ENCODE measurements at places on chromosomes 1 and 21.

- no peaks in the 10 kb centered on the region for H3K36me3 ChIP-seq
- DNase-seq = peak; percentile 14
- H3K27me3 ChIP-seq = peaks cover 39% of the 10 kb centered on the region
- peaks cover 14% of the 10 kb centered on the region for H3K4me1 ChIP-seq
- H3K27ac ChIP-seq = no peak within 1 kb of the TSS
These were observed at the start of gene PDE9A for GRCh38 chr21:42653231-42654061. Gene PDE9A (plus strand): TSS chr21:42653621. CDS start chr21:42653815, 194 bp downstream.

GRCh38 chr1:53982034-53982762 lies 35.8 kb downstream of the LDLRAD1 start:
- H3K27ac ChIP-seq = no peak overlapping the region
- no peaks in the 10 kb centered on the region for H3K36me3 ChIP-seq
- no peak for DNase-seq
- peaks cover 16% of the 10 kb centered on the region for H3K4me1 ChIP-seq
- H3K27me3 ChIP-seq = peaks cover 7% of the 10 kb centered on the region
- H3K4me3 ChIP-seq = no peak overlapping the region

GRCh38 chr1:86335916-86336315 lies 60.2 kb downstream of the ODF2L start:
- H3K27ac ChIP-seq = no peak overlapping the region
- peaks cover 2% of the 10 kb centered on the region for H3K27me3 ChIP-seq
- H3K36me3 ChIP-seq = no peaks in the 10 kb centered on the region
- H3K4me3 ChIP-seq = no peak overlapping the region
- no peak for DNase-seq
- H3K4me1 ChIP-seq = no peaks in the 10 kb centered on the region

DNA sequence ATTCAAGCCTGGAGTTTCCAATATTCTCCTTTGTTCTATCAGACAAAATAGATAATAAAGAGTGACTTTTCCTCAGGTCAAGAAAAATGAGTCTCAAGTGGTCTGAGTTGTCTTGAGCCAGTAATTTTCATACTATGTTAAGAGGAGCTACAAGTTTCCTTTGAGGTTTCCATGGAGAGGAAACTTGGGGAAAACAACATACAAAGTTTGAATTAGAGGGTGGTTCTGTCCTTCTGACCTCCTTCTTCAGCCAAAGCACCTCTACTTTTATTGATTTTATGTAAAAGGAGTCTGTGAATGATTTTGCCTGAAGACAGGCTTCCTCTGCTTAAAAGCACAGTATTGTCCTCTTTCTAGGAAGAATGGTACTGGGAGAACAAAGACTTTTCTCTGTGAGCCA lies 497.2 kb upstream of the PKN2 start:
- peaks cover 3% of the 10 kb centered on the region for H3K4me1 ChIP-seq
- H3K27me3 ChIP-seq = no peaks in the 10 kb centered on the region
- no peak overlapping the region for H3K27ac ChIP-seq

- H3K4me1 ChIP-seq = peaks cover 5% of the 10 kb centered on the region
- H3K27ac ChIP-seq = no peak overlapping the region
- H3K27me3 ChIP-seq = peaks cover 5% of the 10 kb centered on the region
These were observed 21.7 kb upstream of the VASH2 start for GRCh38 chr1:212928323-212929291.

GRCh38 chr1:43879414-43879813 lies 54.2 kb upstream of the ARTN start:
- no peak overlapping the region for H3K27ac ChIP-seq
- DNase-seq = no peak
- H3K27me3 ChIP-seq = no peaks in the 10 kb centered on the region
- no peaks in the 10 kb centered on the region for H3K36me3 ChIP-seq

DNA sequence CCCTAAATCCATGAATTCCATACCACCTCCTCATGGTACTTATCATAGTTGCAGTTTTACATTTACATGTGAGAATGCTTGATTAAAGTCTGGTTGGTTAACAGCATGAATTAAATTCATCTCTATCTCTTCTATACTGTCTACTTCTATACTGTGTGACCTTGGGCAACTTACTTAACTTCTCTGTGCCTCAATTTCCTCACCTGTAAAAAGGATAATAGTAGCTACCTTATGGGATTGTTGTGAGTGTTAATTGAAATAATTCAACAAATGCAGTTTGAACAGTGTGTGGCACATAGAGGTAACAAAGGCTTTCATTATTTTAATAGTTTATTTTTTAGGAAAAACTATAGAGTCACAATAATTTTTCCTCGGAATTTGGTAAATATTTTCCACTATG lies 231.3 kb downstream of the RRAGC start:
- no peak for DNase-seq
- H3K4me1 ChIP-seq = no peaks in the 10 kb centered on the region
- H3K27me3 ChIP-seq = peaks cover 9% of the 10 kb centered on the region
- no peak overlapping the region for H3K4me3 ChIP-seq
- no peaks in the 10 kb centered on the region for H3K36me3 ChIP-seq

GRCh38 chr1:205434738-205435137 lies 12.9 kb upstream of the LEMD1 start:
- H3K4me1 ChIP-seq = peaks cover 8% of the 10 kb centered on the region
- no peak for DNase-seq
- H3K27ac ChIP-seq = no peak overlapping the region

DNA sequence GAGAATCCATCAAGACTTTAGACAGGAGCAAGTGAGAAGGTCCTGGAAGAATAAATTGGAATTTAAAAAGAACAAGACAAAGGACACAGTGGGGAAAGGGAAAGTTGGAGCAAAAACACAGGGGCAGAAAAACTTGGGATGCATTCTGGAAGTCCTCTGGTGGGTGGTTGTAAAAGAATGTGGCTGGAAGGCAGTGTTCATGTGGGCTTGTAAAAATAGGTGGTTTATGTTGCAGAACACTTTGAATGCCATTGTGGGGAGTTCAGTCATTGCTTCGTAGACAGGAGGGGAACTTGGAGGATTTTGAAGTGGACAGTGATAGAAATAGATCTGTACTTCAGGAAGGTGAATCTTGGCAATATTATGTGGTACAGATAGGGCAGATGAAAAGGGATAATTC lies 15.2 kb downstream of the KIF1B start:
- no peaks in the 10 kb centered on the region for H3K27me3 ChIP-seq
- H3K4me3 ChIP-seq = no peak overlapping the region
- no peaks in the 10 kb centered on the region for H3K4me1 ChIP-seq
- DNase-seq = no peak
- no peaks in the 10 kb centered on the region for H3K36me3 ChIP-seq

GRCh38 chr1:201100169-201100930 lies 11.9 kb downstream of the CACNA1S start:
- no peak for DNase-seq
- H3K27ac ChIP-seq = no peak overlapping the region
- no peak overlapping the region for H3K4me3 ChIP-seq
- peaks cover 5% of the 10 kb centered on the region for H3K27me3 ChIP-seq
- no peaks in the 10 kb centered on the region for H3K4me1 ChIP-seq

DNA sequence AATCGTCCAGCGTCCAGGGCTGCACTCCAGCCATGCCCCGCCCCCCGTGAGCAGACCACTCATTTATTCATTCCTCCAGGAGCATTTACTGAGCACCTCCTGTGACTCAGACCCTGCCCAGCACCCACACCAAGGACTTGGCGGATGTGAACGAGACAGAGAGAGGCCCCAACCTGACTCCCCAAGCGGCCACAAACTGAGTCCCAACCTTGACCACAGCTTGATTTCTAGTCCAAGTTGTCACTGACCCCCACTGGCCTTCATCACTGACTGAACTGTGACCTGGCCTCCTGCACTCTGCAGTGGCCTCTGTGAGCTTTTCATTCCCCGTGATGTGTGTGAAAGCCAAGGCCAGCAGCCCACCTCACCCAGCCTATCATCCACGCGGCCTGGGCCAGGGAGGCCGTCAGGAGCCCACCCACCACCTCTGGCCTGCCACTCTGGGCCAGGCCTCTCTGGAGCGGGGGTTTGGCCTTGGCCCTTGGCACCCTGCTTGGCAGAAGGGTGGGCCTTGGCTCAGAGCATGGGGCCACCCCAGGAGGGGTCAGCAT lies 19.3 kb upstream of the RUNX3 start:
- H3K27me3 ChIP-seq = no peaks in the 10 kb centered on the region
- peak overlapping the region; percentile 66 for H3K27ac ChIP-seq
- no peak for DNase-seq
- peaks cover 41% of the 10 kb centered on the region for H3K36me3 ChIP-seq

- peaks cover 3% of the 10 kb centered on the region for H3K27me3 ChIP-seq
- no peaks in the 10 kb centered on the region for H3K36me3 ChIP-seq
- DNase-seq = no peak
- H3K27ac ChIP-seq = no peak overlapping the region
These were observed 3.9 kb downstream of the EXTL1 start for GRCh38 chr1:26025517-26025916.

- peaks cover 71% of the 10 kb centered on the region for H3K27me3 ChIP-seq
- no peak overlapping the region for H3K27ac ChIP-seq
- no peak overlapping the region for H3K4me3 ChIP-seq
- peaks cover 14% of the 10 kb centered on the region for H3K4me1 ChIP-seq
- peaks cover 2% of the 10 kb centered on the region for H3K36me3 ChIP-seq
- DNase-seq = no peak
These were observed 2.6 kb downstream of the C1orf21 start for GRCh38 chr1:184389446-184389845.

GRCh38 chr1:109609881-109610280 lies 9.5 kb downstream of the GNAT2 start:
- no peaks in the 10 kb centered on the region for H3K36me3 ChIP-seq
- DNase-seq = no peak
- H3K4me3 ChIP-seq = no peak overlapping the region
- H3K27me3 ChIP-seq = peaks cover 2% of the 10 kb centered on the region
- H3K27ac ChIP-seq = no peak overlapping the region
- H3K4me1 ChIP-seq = no peaks in the 10 kb centered on the region

DNA sequence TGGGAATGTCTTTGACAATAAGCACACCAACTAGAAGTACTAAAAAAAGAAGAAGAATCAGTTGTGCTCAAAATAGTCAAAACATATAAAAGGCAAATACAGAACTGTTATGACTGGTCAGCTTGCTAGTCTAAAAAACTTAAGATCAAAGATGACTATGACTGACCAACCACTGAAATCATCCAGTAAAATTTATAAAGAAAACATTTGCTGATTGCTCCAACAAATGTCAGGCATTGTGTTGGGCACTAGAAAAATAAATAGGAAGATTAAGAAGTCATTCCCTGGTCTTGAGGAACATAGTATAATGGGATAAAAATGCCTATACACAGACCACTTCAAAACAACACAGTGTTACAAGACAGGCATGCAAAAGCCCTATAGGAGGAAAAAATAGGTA lies 9.3 kb upstream of the ANGPTL3 start:
- no peak overlapping the region for H3K27ac ChIP-seq
- H3K27me3 ChIP-seq = no peaks in the 10 kb centered on the region
- no peak overlapping the region for H3K4me3 ChIP-seq
- H3K4me1 ChIP-seq = peaks cover 5% of the 10 kb centered on the region
- no peak for DNase-seq
- H3K36me3 ChIP-seq = no peaks in the 10 kb centered on the region

- no peaks in the 10 kb centered on the region for H3K4me1 ChIP-seq
- no peaks in the 10 kb centered on the region for H3K27me3 ChIP-seq
- H3K4me3 ChIP-seq = no peak overlapping the region
- no peak for DNase-seq
These were observed 108.1 kb upstream of the BACE2 start for GRCh38 chr21:41059871-41060270.

GRCh38 chr1:242209063-242209462 lies 210.2 kb upstream of the MAP1LC3C start:
- no peak overlapping the region for H3K4me3 ChIP-seq
- H3K27ac ChIP-seq = no peak overlapping the region
- no peak for DNase-seq
- H3K36me3 ChIP-seq = no peaks in the 10 kb centered on the region
- H3K27me3 ChIP-seq = no peaks in the 10 kb centered on the region

DNA sequence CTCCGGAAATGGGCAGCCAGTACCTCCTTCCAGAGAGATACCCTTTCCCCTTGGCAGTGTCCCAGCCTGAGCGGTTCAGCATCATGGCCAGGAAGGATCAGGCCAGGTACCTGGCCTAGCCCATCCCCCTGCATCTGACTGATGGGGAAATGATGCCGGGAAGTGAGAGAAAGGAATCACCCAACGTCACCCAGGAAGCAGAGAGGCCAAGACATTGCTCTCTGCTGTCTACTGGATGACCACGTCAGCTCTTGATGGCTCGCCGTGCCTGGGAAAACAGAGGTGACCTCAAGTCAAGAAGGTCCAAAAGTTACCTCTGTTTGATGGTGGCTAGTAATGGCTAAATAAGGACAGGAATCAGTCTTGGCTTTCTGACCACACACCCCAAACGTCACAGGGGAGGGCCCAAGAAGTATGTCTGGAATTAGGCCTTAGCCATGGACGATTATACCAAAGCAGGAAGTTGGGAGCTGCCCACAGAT lies 79.0 kb downstream of the MRPL37 start:
- H3K27ac ChIP-seq = no peak overlapping the region
- H3K36me3 ChIP-seq = peaks cover 22% of the 10 kb centered on the region
- no peak for DNase-seq
- peaks cover 50% of the 10 kb centered on the region for H3K4me1 ChIP-seq
- no peaks in the 10 kb centered on the region for H3K27me3 ChIP-seq

DNA sequence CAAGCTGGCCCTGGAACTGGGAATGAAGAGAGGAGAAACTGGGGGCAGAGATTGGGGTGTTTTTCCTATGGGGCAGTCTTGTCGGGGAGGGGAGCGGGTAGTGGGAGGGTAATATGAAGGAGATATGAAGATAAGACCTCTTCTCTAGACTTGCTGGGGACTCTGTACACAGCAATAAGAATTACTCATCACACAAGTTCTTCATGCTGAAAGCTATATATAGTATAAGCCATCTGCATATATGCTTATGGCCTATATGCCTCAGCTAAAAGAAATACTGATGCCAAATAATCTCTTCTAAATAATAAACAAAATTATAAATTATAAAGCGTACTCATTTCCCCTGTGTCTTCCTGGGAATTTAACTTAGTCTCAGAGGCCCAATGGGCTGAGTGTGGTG lies 7.9 kb downstream of the RHEX start:
- peaks cover 47% of the 10 kb centered on the region for H3K27me3 ChIP-seq
- H3K27ac ChIP-seq = no peak overlapping the region
- H3K4me1 ChIP-seq = no peaks in the 10 kb centered on the region
- DNase-seq = no peak
